Inflammatory macrophage treated with lipopolysaccharide for 4 hours (primary cell): ENCODE measurements at places on chromosomes 3 and 15.

GRCh38 chr15:94478763-94479162 is 247.4 kb downstream of the MCTP2 start:
- no peak for DNase-seq

DNA sequence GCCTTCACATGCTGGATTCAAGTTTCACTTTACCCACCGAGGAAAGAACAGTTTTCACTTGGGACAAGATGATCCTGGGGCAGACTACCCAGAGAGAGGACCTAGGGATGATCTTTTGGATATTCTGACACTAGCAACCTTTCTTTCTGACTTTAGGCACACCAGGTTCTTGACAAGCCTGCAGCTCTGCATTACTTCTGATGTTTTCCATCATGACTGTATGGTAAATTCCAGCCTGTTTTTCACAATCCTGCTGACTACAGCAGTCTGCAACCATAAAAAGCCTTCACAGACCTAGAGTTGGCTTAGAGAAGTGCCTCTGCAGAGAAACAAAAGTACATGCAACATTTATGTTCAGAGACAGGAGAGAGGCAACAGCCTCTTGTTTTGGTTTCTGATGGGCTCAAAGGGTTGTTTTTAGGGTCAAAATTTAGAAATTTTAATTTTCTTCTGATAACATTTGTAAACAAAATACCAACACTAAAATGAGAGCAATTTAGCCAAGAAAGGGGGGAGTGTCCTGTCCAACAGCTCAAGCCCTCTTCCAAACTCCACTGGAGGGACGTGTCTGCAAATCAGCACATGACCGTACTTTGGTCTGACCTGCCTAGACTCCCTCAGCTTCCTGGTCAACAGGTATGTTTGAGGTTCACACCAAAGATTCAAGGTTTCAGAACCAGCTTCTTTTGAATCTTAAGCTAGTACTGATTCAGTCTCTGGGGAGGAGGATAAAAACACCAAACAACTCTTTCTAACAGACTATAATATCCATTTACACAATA is 799 bp downstream of the ABI3BP start:
- no peak for DNase-seq

- no peak for DNase-seq
These were observed 54.2 kb upstream of the CHST2 start for GRCh38 chr3:143065364-143065763.

DNA sequence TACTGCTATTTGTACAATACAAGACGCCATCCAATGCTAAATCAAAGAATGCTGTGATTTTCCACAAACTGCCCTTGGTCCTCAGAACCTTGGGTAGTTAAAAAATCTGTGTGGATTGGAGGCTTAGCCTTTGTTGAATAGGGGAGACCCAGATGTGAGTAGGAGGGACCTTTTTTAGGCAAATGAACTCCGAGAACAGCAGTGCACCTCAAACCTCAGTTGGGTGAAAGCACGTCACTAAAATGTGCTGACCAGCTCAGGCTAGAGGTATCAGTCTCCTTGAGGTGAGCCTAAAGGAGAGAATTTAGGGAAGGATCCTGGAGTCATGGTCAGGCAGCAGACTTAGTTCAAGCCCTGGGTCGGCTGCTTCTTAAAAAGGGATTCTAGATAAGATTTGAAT is 200.7 kb downstream of the SOX2 start:
- no peak for DNase-seq

DNA sequence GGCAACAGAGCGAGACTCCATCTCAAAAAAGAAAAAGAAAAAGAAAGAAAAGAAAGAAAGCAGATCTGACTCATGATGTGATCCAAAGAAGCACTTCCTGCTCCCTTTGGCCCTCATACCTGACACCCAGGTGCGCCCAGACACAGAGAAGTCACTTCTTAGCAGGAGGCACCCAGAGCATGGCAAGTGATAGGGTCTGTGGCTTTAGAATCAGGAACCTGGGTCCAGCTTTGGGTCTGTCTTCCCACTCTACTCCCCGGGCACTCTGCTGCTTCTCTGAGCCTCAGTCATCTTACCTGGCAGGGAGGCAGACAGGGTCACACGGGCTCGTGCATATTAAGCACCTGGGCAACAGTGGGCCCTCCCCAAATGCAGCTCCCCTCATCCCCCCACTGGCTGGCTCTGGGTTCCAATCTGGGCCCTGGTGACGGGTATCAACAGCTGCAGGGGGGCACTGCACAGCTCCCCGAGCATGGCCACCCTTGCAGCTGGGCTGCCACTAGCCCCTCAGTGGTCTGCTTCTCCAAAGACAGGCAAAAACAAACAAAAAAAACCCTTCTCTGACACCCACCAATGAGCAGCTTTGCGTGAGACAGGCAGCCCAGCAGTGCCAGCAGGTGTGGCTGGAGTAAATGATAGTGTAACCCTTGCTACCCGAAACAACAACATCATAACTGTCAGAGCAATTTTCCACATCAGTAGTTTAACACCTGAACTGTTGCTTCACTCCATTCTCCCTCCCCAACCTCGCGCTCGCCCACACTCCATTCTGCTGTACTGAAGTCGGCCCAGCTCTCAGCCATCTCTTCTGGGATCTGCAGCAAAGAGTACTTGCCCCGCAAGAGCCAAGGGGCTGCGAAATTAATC is 99.8 kb downstream of the MEGF11 start:
- no peak for DNase-seq

- peak; percentile 41 for DNase-seq
These were observed 21.1 kb downstream of the MAPK6 start for GRCh38 chr15:52039925-52040781.
